ENCODE measurements at places on chromosomes 1 and 21.

GRCh38 chr1:94820936-94821335 lies 779 bp downstream of the SLC44A3 start:
- DNase-seq = no peak

DNA sequence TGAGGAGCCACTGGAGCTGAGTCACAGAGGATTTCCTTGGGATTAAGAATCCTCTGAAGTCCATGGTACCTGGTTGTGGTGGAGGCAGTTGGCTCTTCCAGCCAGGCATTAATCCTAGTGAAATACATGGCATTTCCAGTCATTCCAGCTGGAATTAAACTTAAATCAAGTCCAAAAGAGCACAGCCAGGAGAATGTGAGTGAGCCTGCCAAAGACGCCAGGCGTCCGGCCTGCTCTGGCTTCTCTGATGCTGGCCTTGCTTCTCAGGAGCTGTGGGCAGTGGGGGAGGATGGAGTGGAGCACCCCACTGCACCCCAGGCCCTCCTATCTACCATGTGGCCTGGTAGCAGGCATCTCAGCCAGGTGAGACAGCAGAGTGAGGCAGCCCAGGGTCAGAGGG lies 23.4 kb upstream of the TENT5C start:
- DNase-seq = no peak

GRCh38 chr1:172679000-172679772 lies 20.3 kb downstream of the FASLG start:
- DNase-seq = peak; percentile 50

DNA sequence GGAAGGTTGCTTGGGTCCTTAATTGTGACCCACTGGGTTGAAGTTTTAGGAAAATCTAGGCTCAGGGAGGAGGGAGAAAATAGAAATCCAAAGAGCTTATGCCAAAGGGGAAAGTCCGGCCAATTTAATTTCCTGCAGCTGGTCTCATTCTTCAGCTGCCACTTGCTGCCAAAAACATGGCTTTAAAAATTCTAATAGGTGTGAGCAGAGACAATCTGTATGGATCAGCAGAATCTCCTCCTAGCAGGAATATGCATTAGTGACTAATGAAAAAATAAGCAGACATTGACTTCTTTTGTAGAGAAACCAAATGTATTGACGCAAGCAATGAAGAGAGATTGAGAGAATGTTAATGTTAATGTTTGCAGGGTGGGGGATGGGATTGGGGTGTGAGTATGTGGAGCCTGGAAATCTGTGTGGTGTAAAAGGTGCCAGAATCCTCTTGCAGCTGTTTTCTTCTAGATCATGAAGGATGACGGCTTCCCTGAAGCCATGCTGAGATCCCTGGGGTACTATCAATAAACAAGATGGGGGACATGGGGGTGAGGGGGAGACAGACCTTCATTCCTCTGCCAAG lies 35.3 kb downstream of the VWA5B1 start:
- DNase-seq = no peak

DNA sequence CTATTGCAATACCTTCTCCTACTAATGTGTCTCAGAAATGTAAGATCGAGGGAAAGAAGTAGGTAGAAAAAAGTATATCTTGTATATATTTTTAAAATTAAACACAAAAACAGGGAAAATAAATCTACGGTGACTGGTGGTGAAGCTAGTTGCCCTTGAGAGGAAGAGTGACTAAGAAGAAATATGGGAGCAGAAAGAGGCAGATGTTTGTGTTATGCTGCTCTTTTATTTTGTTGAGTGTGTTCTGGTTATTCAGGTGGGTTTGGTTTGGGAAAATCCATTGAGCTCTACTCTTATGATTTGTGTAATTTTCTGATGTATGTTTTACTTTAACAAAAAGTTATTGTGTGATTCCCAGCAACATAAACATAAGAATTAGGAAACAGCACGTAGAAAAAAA lies 444.9 kb upstream of the B3GALT2 start:
- no peak for DNase-seq

DNA sequence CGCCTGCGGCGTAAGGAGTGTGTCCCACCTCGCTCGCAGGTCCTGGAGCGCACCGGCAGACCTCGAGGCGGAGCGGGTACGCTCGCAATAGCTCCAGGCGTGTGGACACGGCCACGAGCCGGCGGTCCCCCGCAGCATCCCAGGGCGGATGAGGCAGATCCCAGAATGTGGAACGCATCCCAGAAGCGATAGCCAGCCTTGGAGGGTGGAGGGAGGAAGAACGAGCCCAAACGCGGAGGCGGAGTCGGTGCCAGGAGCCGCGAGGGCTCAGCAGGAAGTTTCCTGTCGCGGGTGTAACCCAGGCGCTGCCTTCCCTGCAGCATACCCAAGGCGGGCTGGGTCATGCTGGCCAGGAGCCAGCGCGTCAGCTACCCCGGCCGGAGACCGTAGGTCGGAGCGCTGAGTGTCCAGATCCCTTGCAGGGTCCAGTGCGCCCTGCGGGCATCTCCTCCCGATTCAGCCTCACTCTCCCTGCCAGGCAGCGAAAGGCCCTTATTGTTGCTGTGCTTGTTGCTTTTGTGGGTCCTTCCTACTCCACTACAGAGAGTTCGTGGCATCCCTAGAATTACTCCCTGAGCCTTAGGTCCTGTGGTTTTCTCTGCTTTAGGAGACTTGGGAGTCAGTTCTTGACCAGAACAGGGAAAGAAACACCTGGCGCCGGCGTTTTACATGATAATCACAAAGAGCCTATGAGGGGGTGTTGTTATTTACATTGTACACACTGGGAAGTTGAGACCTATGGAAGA lies 27.7 kb downstream of the STYXL2 start:
- no peak for DNase-seq

DNA sequence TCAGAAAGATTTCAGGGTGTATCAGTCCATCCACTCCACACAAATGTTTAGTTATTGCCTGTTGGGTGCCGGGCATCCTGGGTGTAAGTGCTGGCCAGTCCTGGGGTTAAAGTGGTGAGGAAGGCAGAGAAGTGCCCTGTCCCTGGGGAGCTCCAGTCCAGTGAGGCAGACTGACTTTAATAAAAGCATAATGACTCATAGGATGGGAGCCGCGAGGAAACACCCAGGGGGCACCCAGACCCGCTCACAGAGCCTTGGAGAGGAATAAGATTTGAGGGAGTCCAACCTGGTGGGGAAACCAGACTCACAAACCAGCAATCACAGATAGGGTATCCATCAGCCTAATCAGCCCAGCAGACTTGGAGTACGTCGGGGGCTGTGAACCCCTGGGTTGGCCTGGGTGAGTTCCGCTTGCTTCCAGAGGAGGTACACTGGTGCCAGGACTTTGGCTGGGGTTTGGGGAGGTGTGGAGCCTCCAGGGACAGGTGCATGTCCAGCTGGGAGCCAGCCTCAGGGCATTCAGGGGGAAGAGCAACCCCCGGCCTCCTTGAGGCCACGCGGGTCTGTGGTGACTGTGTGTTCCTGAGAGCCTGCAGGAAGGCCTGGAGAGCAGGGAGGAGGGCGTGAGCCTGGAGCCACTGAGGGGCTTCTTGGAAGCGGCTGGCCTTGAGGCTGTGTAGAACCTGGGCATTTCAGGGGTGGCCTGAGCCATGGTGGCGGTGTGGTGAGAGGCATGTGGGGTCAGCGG lies 3.7 kb downstream of the PEAR1 start:
- DNase-seq = no peak

GRCh38 chr1:8632102-8632501 lies 185.3 kb downstream of the RERE start:
- DNase-seq = no peak

DNA sequence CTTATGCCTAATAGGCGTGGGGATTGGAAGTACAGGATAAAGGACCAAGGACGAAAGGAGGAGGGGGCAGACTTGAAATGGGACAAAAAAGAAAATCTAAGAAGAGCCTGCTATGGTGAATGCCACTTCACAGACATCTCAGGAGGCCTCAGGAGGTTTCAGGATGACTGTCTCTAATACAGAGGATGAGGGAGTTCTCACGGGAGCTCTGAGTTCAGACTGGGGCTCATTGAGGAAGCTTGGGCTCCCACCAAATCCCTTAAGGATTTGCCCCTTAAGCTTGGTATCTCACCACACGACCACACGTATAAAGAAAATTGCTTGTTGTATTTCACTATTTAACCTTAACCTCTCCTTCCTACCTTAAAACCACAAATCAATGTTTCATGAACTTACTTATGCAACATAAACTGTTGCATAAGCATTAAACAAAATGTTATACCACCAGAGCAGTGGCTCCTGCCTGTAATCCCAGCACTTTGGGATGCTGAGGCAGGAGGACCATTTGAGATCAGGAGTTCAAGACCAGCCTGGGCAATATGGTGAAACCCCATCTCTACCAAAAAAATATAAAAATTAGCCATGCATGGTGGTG lies 12.4 kb downstream of the SLC30A1 start:
- no peak for DNase-seq

- DNase-seq = no peak
Measured at GRCh38 chr1:40861224-40862003, 749 bp downstream of the CITED4 start.

DNA sequence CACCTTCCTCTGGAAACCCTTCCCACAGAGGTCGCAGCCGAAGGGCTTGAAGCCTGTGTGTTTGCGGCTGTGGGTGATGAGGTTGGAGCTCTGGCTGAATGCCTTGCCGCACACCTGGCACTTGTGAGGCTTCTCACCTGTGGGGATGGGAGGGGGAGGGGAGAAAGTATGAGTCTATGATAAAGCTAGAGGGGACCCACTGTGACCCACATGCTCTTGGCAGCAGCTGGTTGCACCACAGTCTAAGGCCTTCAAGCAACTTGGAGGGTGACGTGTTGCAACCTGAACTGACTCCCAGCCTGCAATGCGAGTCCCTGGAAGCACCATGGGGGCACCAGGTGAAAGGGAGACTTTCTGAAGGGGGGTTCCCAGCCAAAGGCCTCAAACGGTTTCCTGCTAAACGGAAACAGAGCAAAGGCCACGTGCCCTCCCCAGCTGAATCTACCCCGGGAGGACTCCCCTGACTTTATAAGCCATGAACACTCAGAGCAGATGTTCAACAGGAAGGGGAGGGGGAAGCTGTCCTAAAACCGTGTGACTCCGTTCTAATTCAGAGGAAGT lies 10.6 kb downstream of the GFI1 start:
- DNase-seq = no peak

DNA sequence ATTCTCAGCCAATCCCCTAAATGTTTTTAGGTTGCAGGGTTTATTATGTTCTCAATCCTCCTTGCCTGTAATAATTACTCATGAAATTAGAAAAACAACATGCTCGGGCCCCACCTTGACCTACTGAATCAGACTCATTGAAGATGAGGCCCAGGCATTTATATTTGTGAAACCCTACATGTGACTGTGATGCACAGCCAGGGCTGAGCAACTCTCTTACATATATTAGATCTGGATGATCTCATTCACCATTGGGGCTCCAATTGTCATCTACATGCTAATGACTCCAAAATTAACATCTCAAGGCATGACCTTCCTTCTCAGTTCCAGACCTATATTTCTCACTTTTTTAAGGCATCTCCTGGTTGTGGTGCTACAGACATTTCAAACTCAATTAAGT lies 103.3 kb downstream of the WDR3 start:
- DNase-seq = no peak

- no peak for DNase-seq
Measured at GRCh38 chr1:24901791-24902470, 28.1 kb downstream of the RUNX3 start.

- DNase-seq = no peak
Measured at GRCh38 chr1:58754073-58754613, 29.7 kb downstream of the JUN start.

- DNase-seq = no peak
Measured at GRCh38 chr1:2563205-2563604, 7.0 kb downstream of the TNFRSF14 start.

DNA sequence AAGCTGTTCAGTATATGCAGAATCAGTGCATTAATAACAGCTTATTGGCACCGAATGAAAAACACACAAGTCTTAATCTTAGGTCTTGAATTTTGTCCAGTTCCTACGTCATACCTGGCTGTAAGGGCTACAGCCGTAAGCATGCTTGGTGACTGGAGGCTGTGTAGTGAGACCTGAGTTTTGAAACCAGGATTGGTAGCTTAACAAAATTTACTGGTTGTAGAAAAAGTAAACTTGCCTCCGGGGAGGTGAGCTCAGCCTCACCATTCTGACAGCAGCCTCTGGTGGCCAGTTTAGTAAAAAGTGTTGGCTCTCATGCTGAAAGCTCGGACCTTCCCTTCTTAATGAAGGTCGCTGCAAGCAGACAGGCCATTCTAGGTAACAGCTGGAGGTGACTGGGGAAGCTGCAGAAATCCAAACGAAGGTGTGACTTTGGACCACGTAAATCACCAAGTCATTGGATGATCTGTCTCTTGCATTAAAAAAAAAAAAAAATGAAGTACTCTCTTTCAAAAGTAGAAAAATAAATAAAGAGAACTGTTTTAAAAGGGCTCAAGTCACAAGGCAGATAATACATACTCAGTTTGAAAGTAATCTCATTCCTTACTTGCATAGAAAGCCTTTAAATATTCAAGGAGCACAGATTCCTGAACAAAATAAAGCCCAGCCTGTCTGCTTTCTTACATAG lies 48.9 kb downstream of the HLCS start:
- DNase-seq = no peak

Measured in NCI-H187 (cell line).